GM04504 (cell line): ENCODE measurements at places on chromosomes 2 and 18.
A peak's percentile ranks its signal among the peaks of the same experiment; 100 is the strongest.

GRCh38 chr2:159849160-159849813 lies 51.3 kb upstream of the CD302 start:
- no peak for DNase-seq

DNA sequence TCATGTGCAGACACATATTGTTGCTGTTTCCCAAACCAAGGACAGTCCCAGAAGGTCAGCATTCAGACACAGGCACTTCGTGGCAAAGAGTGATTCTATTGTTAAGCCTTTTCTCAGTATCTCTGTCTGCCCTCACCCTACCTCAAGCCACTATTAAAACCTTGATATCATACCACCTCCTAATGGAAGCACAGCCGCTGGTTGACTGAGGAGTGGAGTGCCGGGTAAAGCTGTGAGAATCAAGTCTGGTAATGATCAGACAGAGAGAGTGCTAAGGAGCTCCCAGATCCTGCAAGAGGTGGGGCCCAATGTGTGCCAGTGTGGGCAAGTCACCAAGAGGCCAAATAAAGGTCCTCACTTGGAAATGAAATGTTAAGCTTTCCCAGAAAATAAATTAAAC lies 819.5 kb downstream of the BCL11A start:
- DNase-seq, result no peak

GRCh38 chr2:118254116-118254515 lies 165.8 kb downstream of the INSIG2 start:
- no peak for DNase-seq

- DNase-seq, result no peak
Measured at GRCh38 chr2:215606219-215606618, 170.4 kb upstream of the FN1 start.

DNA sequence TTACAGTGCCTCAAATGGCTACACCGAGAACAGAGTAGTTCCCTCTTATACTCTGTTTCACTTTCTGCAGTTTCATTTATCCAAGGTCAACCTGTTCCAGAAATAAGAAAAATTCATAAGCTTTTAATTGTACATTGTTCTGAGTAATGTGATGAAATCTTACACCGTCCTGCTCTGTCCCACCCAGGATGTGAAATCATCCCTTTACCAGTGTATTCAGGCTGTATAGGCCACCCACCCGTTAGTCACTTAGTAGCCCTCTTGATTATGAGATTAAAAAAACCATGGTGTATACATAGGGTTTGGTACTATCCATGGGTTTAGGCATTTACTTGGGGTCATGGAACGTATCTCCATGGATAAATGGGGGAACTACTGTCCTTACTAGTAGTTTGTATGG lies 29.8 kb downstream of the STARD6 start:
- DNase-seq, result no peak

DNA sequence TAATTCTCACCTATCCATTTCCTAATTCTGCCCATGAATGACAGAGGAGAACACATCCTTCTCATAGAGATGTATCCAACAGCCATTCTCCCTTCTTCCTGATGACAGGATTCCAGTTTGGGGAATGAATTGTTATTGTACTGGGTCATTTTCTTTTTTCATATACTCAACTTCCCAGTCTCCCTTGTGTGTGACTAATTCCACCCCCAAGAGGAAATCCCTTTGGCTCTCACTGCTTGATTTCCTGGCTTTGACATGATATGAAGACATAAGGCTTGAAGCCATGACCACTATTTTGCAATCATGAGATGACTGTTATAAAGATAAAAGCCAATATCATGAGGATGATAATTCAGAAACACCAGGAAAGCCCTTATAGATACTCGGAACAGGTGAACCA lies 384.7 kb upstream of the ACVR2A start:
- DNase-seq, result peak; percentile 0

- no peak for DNase-seq
Measured at GRCh38 chr2:62482558-62483352, 23.2 kb downstream of the TMEM17 start.

GRCh38 chr18:12701161-12701560 lies 1.4 kb downstream of the CEP76 start:
- no peak for DNase-seq
